Left colon (tissue), 2 donors: ENCODE measurements at places on chromosomes 3 and 15. TPM values are rescaled to one million over a fixed set of nuclear protein-coding genes. Genes with fewer than 3 reads are reported as not detected.

Gene GRAMD2A
- total RNA-seq, result 6.3 TPM

Gene KNG1
- total RNA-seq, result 2.3 TPM

Gene PRTG
- total RNA-seq, result 1.3 TPM

Gene KCNAB1
- total RNA-seq, result 0.70 TPM

- DNase-seq, result peak; percentile 63
Observed at GRCh38 chr3:185733980-185734724, 90.7 kb downstream of the IGF2BP2 start.

DNA sequence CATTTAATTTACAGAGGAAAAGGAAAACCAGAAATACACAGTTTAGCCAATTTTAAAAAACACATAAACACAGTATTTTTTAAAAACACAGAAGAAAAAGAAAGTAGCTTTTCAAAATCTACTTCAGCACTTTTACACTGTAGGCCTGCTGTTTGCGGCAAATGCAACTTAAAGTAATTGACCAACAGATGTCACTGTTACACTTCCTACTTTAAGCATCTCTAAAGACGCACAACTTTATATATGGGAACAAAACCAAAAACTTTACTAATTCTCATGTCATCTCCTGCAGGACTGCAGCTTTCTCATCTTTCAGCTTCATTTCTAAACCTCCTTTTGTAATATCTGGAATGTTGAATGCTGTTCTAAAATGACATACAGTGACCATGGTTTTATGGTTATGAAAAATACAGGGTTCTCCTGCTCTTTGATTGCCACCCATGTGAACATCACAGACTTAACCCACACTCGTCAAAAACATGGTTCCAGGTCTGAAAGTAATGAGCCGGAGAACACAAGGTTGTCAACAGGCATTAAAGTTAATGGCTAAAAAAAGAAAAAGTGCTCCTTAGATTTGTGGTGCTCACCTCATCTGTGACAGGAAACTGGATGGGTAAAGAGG is 107.9 kb downstream of the FMN1 start:
- no peak for DNase-seq

GRCh38 chr3:39255503-39256325 is 24.1 kb downstream of the CX3CR1 start:
- DNase-seq, result peak; percentile 40
